ENCODE measurements at places on chromosomes 5 and 9.

- no peak for DNase-seq
Measured at GRCh38 chr5:59042201-59043055, 459.6 kb downstream of the RAB3C start.

DNA sequence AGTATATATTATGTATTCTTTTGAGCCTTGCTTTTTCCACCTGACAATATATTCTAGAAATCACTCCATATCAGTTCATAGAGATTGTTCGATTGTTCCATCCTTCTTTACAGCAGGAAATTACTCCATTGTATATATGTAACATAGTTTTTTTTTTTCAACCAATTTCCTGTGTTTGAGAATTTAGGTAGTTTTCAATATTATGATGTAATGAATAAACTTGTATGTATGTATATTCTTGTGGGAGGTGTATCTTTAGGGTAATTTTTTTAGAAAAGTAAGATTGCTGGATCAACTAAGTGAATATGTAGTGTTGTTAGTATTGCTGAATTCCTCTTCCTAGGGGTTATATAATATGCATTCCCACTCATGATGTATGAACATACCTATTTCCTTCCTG lies 165.9 kb upstream of the PITX1 start:
- no peak for DNase-seq

DNA sequence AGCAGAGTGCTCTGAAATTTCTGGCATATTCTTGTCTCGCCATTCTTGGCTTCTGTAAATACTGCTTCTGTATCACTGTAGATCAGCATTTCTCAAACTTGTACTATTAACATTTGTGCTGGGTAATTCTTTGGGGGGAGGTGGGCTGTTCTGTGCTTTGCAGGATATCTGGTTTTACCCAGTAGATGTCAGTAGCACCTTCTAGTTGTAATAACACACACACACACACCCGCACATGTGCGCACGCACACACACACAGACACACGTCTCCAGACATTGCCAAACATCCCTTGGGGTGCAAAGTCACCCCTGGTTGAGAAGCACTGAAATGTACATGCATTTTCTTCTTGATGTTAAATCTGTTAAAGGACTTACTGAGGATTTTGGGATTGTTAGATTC lies 304.1 kb downstream of the MAT2B start:
- DNase-seq: no peak

DNA sequence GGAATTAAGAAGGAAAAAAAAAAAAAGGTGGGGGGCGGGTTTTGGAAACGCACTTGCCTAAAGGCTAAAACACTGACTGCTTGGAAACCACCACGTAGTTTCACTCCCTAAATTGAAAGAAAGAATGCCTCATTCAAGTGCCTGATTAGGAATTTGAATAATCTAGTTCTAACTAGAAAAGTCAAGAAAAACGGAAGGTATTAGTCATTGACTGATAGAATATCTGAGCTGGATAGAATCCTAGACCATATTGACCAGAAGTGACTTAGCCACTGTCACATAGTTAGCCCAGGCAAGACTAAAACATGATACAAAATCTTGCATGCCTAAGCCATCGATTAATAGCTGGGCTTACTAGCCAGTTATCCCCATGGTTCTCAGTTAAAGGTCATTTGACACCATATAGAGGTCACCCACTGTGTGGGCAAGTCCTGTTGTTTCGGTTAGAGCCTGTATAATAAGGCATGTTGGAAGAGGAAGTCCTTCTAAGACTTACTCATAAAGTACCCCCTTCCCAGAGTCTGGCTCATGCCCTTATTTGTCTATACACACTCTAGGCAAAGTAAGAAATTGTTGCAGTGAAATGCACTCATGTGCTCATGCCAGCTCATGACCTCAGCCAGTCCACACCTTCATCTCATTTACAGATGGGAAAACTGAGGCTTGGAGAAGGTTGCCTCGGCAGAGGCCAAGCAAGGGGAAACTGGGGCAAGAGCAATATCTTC lies 40.2 kb downstream of the SH3RF2 start:
- DNase-seq: no peak

- no peak for DNase-seq
Measured at GRCh38 chr9:120043448-120043847, 536.5 kb downstream of the CDK5RAP2 start.
